ENCODE measurements at places on chromosomes 5 and 9.

- no peak for DNase-seq
Measured at GRCh38 chr5:137278476-137278875, 220.7 kb downstream of the SPOCK1 start.

GRCh38 chr9:74804018-74804385 lies 83.7 kb downstream of the TRPM6 start:
- DNase-seq, result no peak

DNA sequence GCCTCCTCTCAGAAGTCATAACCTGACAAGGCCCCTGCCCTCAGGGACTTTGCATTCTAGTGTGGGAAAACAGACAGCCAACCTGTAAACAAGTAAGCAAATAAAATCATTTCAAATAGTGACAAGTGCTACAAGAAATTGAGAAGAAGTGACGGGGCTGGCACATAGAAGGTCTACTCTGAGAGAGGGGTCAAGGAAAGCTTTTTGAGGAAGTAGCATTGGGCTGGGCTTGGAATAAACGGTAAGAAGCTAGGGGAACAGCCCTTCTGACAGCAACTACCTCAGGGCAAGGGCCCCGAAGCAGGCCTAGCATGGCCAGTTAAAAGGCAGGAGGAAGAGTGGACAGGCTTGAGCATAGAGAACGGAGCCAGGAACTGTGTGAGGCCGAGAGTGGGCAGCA lies 4.8 kb upstream of the SLC2A8 start:
- DNase-seq, result no peak

DNA sequence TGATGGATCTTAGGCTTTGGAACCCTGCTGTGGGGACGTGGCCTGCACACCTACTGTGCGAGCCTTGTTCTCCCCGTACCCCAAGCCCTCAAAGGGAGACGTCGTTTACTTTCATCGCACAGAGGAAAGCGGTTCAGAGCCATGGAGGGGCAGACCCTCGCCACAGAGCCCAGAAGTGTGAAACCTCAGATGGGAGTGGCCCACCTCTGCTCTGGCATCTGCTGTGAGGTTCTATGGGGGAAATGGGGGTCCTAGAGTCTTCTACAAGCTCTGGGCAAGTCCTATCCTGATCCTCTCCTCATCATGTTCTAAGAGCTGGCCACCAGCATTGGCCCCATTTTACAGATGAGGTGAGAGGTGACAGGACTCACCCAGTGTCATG lies 3.7 kb upstream of the RNF44 start:
- no peak for DNase-seq

GRCh38 chr5:151487544-151487943 lies 40.1 kb downstream of the SLC36A1 start:
- no peak for DNase-seq

- DNase-seq, result no peak
Measured at GRCh38 chr9:117744369-117744768, 40.2 kb downstream of the TLR4 start.

DNA sequence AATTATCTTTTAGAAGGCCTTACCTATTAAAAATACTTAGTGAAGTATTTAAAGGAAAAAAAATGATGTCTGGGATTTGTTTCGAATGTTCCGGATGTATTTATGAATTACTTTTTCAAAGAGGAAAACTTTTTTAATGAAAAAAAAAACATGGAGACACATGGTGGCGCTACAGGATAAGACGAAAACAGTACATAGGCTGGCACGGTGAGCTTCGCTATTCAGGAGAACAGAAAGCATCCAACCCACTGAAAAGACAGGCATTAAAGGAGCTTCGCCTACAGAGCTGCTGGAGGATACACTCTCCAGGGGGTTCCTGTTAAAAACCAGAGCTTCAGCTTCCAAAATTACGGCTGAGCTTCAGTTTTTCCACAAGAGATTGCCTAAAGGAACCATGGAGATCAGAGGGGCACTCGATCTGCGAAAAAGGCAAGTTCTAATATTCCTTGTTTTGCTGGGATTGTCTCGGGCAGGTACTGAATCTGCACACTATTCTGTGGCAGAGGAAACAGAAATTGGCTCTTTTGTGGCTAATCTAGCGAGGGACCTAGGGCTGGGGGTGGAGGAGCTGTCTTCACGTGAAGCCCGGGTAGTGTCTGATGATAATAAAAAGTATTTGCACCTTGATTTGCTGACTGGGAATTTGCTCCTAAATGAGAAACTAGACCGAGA lies at the start of gene PCDHB14:
Gene PCDHB14 (plus strand): TSS at position 232 of the 672 bp plus-strand sequence. CDS start 163 bp downstream, at position 395.
- no peak for DNase-seq

- DNase-seq, result no peak
Measured at GRCh38 chr9:101510459-101510858, 23.2 kb upstream of the RNF20 start.

- no peak for DNase-seq
Measured at GRCh38 chr9:77954013-77954665, 77.5 kb downstream of the GNAQ start.

- DNase-seq, result no peak
Measured at GRCh38 chr9:115673599-115673998, 480.0 kb upstream of the PAPPA start.

DNA sequence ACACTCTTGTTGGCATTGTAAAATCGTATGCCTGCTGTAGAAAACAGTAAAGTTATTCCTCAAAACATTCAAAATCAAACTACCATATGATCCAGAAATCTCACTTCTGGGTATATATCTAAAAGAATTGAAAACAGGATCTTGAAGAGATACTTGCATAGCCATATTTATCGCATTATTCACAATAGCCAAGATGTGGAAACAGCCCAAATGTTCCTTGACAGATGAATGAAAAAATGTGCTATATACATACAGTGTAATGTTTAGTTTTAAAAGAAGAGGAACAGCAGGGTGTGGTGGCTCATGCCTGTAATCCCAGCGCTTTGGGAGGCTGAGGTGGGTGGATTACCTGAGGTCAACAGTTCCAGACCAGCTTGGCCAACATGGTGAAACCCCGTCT lies 234.1 kb upstream of the DAB2 start:
- DNase-seq, result no peak

GRCh38 chr9:109590966-109591365 lies 92.9 kb upstream of the PTPN3 start:
- DNase-seq, result no peak

DNA sequence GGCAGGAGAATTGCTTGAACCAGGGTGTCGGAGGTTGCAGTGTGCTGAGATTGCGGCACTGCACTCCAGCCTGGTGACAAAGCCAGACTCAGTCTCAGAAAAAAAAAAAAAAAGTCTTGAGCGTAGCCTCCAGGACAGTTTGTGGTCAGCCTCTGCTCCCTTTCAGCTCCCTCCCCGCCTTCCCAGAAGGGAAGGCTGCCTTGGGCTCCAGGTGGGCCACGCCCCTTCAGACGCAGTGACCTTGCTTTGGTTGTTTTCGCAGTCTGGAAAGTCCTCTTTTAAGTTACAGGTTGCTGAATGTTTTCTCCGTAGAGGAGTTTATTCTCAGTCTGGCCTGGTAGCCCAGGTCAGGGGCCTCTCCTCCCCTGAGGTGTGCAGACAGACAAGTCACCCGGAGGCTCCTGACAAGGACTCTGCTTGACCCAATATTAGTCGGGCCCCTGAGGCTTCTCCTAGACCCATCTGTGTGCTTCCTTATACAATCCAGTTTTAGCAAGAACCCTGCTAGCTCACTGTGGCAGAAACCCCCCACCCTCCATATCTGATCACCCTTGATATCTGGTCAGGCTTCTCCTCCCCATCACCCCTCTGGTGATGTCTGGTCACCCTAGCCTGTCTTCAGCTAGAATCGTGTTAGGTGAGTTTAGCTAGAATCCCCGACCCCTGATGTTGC lies 31.6 kb upstream of the N4BP3 start:
- DNase-seq, result no peak

GRCh38 chr5:140725799-140726471 lies 25.7 kb downstream of the ZMAT2 start:
- DNase-seq, result peak; percentile 48

- DNase-seq, result no peak
Measured at GRCh38 chr5:125536582-125536981, 790.1 kb upstream of the ZNF608 start.

GRCh38 chr9:30661925-30662324 lies 1722.5 kb upstream of the ACO1 start:
- DNase-seq, result no peak

DNA sequence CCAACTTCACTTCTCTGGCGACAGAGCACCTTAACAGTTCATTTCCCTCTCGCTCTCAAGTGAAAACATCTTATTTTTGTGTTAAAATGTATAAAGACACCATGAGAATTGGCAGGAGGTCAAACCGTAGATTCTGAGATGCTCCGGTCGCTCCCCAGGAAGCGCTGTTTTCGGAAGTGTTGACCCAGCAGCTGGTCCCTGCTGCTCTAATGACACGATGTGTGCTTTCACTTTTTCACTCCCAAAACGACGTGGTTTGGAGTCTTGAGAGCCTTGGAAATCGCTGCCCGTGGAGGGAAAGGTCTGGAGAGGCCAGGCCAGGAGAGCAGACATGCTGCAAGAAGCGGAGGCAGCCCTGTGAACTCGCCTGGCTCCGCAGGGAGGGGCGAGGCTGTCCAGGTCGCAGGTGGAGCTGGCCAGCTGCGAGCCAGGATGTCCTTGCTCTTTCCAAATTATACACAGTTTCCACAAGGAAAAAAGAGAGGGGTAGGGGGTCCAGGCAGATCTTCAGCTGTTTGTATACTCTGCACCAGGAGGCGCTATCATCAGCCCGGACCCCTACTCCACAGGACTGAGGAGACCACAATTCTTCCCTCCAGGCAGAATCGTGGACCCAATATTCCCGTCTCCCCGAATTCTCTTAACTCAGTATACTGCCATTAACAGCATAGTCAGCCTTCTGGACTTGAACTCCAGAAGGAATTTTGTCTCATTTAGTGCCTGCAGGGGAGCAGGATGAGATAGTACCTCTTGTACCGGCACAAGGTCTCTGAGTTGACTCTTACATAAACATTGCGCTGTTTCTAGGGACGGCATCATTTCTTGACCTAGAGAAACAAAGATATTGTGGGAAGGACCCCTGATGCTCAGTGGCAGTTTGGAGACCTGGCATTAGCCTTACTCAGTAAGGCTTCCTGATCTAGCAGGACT lies 248.6 kb upstream of the ANKRD55 start:
- no peak for DNase-seq

GRCh38 chr5:136064510-136064909 lies 35.7 kb downstream of the TGFBI start:
- no peak for DNase-seq

DNA sequence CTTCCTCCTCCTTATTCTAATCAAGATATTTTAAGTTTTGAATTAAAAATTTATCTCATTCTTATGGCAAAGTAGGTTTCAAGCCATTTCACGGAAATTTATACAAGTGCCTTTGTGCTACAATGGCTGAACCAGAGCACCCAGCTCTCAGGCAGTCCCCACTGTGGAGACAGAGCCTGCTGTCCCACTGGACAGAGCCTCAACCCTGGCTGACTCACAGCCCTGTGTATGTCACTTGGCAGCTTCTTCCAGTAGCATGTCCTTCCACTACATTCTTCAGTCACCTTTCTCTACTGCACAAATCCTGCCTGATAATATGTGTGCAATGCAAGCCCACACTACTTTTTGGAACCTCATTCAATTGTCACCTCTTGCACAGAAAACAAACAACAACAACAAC lies 253.1 kb downstream of the PDE4D start:
- DNase-seq, result no peak

DNA sequence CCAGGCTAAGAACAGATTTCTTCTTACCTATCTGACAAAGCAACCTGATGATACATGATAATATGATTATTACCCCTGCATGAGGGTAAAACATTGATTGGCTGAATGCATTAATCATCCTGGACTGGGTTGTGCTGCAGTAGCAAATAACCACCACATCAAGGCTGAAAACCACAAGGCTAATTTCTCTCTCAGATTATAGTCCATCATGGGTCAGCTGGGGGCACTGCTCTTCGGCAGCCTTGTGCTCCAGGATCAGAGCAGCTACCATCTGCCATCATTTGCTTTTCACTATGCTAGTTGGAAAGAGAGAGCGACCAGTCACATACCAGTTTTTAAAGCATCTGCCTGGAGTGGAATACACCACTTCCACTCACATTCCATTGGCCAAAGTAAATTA lies 383.5 kb downstream of the RASEF start:
- no peak for DNase-seq

DNA sequence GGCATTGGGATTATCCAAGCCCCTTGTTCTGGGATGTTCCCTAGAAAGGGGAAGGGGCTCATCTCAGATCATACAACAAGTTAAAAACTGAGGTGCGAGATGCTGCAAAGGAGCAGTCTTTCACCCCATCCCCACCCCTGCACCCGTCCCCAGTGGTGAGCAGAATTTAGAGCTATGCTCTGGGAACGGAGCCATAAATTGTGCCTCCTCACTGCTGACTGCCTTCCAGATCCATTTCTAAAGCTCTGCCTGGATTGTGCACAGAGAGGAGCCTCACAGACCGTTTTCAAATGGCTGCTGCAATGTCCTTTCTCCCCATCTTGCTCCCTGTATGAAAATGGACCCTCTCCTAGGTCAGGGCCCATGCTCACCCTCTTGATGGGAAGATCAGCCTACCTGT lies 8.3 kb downstream of the SLC25A48 start:
- DNase-seq, result no peak

- DNase-seq, result no peak
Measured at GRCh38 chr5:132205385-132206125, 22.1 kb downstream of the P4HA2 start.

DNA sequence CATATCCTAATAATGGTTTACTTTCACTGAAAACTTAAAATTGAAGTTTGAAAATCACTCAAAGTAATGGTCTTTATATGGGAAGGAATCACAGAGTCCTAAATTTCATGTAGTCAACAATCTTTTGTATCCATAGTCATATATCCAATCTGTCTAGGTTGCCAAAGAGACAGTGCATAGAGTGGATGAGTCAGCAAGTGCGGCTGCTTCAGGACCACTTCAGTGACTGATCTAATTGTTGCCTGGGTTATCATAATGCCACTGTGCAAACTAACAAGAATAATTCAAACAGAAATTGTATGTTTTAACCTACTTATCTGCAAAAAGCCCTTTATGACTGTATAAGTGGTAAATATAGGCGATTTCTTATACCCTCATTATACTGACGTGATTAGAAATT lies 211.3 kb upstream of the PRR16 start:
- no peak for DNase-seq

- no peak for DNase-seq
Measured at GRCh38 chr5:91291628-91292569, 91.2 kb downstream of the ARRDC3 start.

- DNase-seq, result no peak
Measured at GRCh38 chr5:157476702-157477408, 16.8 kb downstream of the NIPAL4 start.

GRCh38 chr9:32811246-32811645 lies 27.9 kb downstream of the TMEM215 start:
- DNase-seq, result no peak

Measured in activated T-cell treated with anti-CD3 and anti-CD28 coated beads for 4 hours (primary cell).